NCI-H2107 (cell line): ENCODE measurements at places on chromosomes 2 and 18.

DNA sequence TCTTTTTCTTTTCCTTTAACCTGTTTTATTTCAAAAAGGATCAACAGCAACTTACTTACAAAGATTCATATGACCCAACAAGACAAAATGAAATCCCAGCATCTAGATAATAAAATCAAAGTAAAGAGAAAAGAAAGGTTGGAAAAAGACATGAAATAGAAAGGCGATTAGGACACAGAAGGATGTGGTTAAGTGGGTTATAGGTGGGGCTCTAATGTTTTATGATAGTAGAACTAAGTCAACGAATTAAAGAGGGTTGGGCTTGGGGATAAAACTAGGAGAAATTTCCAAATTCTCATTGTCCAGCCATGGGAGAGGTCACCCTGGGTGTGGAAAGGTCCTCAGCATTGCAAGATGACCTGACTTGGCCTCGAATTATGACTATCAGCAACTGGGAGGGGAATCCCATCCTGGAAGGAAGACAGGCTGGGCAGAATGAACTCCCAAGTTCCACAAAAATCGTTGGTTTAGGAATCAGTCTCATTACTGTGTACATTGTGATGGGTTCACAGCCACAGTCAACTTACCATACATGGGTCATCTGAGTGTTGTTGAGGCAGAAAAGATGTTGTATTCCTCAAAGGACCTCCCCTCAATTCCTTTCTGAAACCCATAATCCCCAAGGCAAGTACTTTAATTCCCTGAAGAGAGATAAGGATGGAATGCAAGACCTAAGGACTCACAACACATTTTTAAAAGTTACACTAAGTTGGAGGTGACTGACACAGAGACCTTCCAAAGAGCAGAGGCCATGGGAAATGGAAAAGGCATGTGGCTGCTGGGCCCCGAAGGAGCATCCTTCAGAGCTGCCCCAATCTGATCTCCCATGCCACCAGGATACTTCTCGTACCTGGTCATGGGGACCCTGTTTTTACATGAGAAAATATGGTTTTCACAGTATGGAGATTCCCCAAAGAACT, 167.6 kb downstream of the UXS1 start:
- no peak for DNase-seq

DNA sequence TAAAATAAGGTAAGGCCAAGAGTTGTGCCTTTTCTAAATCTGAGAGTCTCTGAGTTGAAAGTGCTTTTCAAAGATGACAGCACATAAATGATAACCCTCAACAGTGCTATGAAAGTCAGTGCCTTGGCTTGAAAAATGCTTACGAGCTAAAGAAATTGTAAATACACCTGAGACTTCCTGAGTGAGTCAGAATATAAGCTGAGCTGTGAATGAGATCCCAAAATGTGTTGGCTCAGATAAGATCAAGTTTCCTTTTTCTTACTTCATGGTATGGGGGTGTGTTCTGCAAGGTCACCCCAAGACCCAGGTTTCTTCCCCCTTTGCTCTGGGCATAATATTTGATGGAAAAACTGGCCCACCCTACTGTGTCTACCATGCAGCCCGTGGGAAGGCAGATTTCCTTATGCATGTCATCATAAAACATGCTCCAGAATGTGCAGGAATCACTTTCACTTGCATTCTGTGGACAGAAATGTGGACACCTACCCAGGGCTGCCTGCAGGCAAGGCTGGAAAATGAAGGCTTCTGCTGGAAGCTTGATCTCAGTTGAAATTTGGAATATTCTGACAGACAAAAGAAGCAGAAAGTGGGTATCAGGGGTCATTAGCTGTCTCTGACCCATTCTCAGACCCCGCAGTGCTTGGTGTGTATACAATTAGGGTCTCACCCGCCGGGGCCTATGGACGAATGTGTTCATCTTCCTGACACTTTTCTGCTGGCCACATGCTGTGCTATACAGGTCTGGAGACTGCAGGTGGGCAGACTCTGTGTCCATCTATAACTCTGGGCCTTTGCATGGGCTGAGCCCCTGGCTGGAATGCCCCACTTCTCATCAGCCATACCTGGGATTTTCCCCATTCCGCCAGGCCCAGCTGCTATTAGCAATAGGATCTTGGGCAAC, 212.6 kb downstream of the SH3RF3 start:
- no peak for DNase-seq

DNA sequence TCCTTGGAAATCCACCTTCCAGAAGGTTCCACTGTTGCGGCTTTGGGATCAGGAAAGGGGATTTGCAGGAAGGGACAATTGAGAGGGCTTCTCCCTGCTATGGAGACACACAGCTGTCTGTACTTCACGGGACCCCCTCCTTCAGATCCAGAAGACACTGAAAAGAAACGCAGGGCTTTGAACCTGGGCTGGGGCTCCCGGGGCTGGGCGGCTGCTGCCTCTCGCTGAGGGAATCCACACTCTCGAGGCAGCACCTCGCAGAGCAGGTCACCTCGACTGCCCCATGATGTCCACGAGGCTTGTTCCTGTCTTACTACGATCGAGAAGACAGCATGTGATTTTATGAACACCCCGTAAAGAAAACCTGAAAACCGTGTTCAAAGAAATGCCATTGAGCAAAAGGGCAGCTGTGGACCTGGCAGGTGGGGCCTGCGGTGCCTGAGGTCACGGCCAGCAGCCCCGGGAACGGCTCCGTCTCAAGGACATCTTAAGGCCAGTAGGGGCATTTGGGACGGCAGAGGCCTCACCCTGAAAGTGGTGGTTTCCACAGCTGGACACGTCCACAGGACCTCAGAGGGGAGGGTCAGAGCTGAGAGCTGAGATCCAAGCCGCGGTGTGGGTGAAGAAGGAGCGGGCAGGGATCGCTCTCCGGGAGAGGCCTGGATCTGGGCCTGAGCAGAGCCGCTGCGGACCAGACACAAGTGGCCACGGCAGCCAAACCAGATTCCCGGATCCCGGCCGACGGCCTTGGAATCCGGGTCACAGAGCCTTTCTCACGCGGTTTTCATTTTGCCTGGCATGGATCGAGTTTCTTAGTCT, 165.7 kb downstream of the RTP5 start:
- no peak for DNase-seq

DNA sequence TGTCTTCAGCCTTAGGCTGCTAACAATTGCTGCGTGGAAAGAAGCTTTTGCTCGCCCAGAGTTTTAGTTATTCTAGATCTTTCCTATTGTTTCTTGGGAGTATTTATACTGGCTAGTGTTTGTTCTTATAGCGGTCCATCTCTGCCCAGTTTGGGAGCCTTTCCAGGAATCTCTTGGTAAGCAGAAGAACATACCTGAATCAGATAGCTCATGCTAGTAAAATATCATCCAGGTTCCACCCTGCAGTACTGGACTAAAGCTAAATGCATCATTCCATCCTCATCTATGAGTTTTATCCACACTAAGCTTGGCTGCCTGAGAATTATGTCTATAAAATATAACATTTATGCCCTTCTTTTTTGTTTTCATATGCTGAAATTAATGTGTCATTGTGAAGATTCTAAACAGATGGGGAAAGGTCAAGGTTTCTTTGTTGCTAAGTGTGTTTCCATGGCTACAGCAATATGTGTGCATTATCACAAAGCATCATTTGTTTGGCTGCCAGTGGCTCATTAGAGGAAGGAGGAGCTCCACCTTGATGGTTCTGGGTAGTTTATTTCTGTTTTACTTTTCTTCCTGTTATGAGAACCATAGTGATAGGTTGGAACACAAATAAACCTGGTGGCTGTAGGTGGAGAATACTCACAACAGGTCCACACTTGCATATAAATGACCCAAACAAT, 182.8 kb downstream of the PIK3C3 start:
- no peak for DNase-seq

- no peak for DNase-seq
These were observed 19.8 kb downstream of the ODC1 start for GRCh38 chr2:10428355-10428754.

- no peak for DNase-seq
These were observed 201.0 kb upstream of the SALL3 start for GRCh38 chr18:78778651-78779050.

DNA sequence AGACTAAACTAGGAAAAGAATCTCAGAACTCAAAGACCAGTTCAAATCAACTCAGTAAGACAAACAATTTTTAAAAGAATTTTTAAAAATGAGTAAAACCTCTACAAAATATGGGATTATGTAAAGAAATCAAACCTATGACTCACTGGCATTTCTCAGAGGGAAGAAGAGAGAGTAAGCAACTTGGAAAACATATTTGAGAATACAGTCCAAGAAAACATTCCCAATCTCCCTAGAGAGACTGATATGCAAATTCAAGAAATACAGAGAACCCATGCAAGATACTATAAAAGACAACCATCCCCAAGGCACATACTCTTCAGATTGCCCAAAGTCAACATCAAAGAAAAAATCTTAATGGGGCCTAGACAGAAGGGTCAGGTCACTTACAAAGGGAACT, 162.7 kb downstream of the WDPCP start:
- DNase-seq, result no peak

- no peak for DNase-seq
These were observed 888 bp downstream of the VAMP5 start for GRCh38 chr2:85584857-85585780.

GRCh38 chr2:216163518-216163917, 54.4 kb downstream of the XRCC5 start:
- no peak for DNase-seq

- DNase-seq, result no peak
These were observed 23.9 kb downstream of the SLC66A3 start for GRCh38 chr2:11179196-11179595.

GRCh38 chr2:85669549-85669948, 1.6 kb upstream of the SFTPB start:
- no peak for DNase-seq

DNA sequence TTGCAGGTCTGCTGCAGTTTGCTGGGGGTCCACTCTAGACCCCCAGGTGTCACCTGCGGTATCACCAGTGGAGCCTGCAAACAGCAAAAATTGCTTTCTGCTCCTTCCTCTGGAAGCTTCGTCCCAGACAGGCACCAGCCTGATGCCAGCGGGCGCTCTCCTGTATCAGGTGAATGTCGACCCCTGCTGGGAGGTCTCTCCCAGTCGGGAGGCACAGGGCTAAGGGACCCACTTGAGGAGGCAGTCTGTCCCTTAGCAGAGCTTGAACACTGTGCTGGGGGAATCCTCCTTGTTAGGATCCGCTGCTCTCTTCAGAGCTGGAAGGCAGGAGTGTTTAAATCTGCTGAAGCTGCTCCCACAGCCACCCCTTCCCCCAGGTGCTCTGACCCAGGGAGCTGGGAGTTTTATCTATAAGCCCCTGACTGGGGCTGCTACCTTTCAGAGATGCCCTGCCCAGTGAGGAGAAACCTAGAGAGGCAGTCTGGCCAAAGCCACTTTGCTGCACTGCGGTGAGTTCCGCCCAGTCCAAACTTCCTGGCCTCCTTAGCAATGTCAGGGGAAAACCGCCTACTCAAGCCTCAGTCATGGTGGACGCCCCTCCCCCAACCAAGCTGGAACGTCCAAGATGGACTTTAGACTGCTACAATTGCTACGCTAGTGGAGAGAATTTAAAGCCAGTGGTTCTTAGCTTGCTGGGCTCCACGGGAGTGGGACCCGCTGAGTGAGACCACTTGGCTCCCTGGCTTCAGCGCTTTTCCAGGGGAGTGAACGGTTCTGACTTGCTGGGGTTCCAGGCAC, 652.5 kb downstream of the KCNJ3 start:
- no peak for DNase-seq

DNA sequence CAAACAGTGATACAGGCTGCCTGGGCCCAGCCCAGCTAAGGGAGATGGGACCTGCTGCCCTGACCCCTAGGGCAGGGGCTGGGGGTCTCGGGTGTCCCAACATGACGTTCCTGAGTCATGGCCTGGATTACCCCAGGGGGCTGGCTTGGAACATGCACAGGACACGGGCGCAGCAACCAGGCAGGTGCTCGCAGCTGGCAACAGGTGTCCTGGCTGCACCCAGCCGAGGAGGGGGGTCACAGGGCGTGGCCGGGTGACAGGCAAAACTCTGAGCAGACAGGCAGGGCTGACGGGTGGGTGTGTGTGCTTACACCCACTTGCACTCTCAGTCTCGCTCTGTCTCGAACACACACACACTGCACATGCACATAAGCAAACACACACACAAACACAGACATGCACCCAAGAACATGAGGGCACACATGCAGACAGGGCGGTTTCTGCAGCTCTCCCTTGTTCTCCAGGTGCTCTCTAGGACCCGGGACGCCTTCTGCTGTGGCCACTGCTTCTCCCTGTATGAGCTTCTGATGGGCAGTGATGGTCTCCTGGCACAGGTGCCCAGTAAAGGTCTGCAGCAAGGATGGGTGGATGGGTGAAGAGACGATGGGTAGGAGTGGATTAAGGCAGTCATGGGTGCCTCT, 33.7 kb upstream of the TAF1B start:
- no peak for DNase-seq

DNA sequence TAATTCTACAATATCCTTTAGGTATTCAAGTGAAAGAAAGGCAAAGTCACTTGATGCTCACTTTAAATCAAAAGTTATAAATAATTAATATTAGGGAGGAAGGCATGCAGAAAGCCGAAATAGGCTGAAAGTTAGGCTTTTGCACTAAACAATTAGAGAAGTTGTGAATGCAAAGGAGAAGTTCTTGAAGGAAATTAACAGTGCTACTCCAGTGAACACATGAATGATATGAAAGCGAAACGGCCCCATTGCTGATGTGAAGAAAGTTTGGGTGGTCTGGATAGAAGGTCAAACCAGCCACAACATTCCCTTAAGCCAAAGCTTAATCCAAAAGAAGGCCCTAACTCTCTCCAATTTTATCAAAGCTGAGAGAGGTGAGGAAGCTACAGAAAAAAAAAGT, 103.1 kb upstream of the CXCR4 start:
- no peak for DNase-seq

GRCh38 chr2:26072925-26073768, 39.3 kb downstream of the RAB10 start:
- no peak for DNase-seq

DNA sequence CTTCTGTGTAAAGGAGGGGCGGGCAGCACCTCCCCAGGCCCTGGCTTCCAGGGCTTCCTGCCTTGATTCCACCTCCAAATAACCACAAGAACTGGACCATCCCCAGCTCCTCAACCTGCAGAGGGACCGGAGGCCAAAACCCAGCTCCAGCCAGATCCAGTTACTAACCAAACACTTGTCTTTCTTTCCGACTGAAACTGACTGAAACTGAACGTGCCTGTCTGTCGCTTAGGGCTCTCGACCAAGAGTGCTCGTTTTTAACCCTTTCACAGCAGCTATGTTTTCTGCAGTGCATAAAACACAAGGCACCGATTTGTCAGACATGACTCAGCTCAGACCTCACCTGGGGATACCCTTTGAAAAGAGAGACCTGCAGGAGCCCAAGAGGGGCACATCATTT, 249.9 kb upstream of the SIX2 start:
- DNase-seq, result no peak
